Small intestine (tissue), 16 donors: ENCODE measurements at places on chromosomes 12 and 14. TPM values are rescaled to one million over a fixed set of nuclear protein-coding genes. Genes with fewer than 3 reads are reported as not detected.
A peak's percentile ranks its signal among the peaks of the same experiment; 100 is the strongest.

DNA sequence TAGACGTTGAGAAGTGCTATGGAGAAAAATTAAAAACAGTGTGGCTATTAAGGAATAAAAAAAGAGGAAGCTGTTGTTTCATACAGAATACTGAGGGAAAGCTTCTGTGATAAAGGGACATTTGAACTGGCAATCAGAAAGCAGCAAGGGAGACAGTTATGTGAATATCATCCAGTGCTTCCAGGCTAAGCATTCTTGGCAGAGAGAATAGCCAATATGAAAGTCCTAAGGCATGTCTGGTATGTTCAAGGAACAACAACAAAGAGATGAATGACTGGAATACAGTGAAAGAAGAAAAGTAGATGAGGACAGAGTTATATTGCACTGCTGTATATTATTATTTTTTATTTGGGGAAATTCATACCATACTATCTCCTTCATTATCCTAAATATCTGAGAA is 23.9 kb downstream of the SCAF11 start:
- DNase-seq: no peak

DNA sequence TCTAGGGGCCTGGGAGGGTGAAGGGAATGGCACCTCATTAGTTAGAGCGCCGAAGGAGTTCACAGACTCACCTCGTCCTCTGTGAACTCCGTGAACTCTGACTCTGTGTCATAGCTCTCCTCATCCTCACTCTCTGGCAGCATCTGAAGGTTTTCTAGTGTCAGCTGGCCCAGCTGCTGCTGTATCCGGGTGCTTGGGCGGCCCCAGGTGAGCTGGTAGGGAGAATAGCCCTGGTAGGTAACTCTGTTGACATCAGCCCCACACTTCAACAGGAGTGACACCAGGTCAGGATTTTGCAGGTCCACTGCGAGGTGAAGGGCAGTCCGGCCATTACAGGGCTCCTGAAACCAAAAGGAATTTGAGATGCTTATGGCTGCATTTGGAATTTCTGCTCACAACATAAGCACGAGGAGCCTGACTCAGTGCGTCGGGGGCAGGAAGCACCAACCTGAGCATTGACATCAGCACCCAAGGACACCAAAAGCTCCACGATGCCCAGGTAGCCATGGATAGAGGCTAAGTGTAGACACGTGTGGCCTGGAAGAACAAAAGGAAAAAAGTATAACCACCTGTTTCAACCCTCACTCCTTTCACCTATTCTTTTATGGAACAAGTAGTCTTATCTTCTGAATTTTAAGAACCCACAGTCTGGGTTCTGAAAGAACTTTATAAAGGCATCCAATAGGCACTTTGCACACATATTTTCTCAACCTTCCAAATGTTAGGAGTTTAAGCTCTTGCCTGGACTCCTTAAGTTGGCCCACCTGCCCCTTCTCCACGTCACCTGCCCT is 2.0 kb downstream of the NFKBIA start:
- DNase-seq: peak; percentile 77

DNA sequence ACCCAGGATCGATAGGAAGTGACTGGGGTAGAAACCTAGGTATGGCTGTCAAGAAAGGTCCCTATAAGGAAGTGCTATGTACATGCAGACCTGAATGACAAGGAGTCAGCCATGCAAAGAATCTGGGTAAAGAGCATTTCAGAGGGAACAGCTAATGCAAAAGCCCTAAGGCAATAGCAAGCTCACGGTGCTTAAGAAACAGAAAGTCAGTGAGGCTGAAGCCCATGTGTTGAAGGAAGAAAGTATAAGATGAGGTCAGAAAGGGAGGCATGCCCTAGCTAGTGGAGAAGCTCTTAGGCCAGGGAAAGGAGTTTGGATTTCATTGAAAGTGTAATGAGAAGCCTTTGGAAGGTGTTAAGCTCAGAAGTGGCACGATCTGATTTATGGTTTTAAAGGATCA is 6.0 kb upstream of the ADCY6 start:
- DNase-seq: peak; percentile 56

- no peak for DNase-seq
Measured at GRCh38 chr14:96901227-96901626, 104.0 kb downstream of the VRK1 start.

The GYS2 gene
- 0.03 TPM for polyA plus RNA-seq
